ENCODE measurements at places on chromosomes 13 and 19.

DNA sequence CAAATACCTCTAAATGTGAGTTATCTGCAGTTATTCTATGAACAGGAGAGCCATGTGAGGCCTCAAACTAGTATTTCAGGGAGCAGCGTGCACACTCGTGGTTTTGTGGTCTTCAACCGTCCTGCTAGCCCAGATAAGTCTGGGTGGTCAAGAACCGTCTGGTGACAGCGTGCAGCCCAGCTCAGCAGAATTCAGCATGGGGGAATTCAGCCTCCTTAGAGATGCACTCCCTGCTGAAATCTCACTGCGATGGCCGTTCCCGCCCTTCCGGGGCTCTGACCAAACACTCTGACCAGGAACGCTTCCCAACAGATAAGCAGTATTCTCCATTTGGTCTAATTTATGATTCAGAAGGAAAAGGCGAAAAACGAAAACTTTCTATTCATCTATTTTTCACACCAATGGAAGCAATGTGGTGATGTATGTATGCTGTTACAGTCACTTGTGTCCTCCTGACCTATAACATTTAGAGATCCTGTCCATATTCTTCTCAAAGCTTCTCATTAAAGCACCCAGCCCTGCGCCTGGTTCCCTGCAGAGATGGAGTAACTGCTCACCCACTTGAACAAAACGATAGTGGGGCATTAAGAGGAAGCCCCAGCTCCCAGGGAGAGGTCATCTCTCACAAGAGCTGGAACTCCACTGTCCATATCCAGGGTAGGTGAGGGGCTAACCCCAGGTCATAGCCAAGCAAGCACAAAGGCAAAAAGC, 2.9 kb downstream of the ANKRD27 start:
- DNase-seq: no peak

DNA sequence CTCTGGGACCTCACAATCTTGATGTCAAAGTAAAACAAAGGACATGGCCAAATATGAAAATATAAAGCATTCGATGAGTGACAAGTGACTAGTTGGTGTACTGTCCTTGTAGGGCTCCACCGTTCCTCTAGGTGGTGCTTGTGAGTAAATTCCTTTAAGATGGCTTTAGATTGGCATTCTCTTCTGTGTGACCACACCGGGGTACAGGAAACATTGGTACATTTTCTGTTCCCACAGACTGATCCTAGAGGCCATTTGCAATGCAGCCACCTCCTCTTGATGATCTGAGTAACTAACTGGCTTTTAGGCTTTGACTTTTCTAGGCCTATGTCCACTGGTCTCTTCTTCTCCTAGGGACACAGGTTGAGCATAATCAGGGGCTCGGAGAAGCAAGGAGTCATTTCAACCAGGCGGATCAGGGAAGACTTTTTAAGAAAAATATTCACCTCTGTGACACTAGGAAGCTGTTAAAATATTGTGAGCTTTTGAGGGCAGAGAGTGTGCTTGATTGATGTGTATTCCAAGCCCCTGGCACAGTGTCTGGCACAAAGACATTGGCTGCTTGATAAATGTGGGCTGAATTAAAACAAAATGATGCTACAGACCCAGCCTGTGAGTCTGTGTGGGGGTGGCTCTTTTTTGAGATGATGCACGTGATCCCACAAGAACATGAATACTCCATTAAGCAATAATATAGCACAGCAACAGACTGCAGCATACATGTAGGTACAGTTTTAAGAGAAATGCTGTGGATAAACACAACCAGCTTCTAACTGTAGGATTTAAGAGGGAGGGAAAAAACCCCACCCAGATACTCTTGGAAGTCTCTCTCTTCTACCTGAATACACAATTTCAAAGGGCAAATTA, 21.0 kb downstream of the EPSTI1 start:
- no peak for DNase-seq

DNA sequence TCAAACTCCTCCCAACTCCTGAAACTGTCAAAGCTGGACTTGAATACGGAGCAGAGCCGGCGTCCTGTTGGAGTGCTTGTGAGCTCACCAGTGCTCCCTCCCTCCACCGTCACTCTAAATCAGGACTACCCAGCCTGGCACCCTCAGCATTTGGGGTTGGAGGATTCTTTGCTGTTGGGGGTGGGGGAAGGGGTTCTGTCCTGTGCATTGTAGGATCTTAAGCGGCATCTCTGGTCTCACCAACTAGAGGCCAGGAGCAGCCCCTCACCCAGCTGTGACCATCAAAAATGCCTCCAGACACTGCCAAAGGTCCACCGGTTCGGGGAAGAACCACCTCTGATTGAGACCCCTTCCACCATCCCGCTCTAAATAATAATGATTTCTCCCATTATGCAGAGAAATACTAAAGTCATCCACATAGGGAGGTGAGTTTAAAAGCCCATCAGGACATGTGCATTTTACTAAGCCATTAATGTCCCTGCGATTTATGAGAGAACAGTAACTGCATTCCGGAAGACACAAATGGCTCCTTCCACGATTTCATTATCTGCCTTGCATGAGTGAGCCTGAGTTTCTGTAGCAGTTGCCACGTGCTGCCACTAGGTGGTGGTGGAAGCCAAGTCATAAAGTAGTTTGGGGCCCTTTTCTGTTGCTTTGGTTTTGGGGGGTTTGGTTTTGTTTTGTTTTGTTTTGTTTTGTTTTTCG, 16.1 kb upstream of the USP29 start:
- no peak for DNase-seq

GRCh38 chr13:31322702-31323405, 123.1 kb downstream of the B3GLCT start:
- no peak for DNase-seq

- no peak for DNase-seq
These were observed 60.1 kb upstream of the AKAP11 start for GRCh38 chr13:42211704-42212464.
